Putamen (tissue), 1 donor: ENCODE measurements at places on chromosomes 7 and 10.

DNA sequence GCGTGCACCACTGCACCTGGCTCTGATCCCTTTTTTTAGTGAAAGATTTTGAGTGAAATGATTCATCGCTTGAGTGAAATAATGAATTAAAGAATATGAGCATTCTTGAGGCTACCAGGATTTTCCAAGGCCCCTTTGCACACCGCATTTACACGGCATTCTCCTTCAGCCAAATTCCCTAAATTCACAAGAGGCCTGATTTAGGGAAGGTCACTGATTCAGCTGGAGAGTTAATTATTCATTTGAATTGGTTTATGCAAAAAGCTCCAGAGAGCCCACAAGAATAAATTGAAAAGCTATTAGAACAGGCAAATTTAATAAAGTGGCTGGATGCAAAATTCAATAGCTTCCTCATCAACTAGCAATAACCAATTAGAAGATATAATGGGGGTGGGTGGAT, 46.5 kb downstream of the LEP start:
- no peak for DNase-seq

DNA sequence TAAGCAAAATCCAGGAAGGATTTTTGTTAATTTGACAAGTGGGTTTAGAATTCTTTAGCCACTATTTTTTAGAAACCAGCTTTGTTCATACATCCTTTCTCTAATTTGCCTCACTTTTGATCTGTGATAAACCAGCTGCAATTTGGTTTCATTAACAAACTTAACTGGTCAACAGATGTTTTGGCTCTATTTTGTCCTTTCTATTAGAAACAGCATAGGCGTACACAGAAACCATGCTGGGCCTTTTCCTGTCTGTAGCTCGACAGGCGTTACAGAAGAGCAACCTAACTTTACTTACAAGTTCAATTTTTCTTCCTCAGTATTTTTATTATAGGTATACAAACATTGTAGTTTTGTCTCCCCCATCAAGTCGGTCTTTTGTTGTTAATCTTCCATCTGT, 28.2 kb downstream of the KAT6B start:
- DNase-seq = no peak

DNA sequence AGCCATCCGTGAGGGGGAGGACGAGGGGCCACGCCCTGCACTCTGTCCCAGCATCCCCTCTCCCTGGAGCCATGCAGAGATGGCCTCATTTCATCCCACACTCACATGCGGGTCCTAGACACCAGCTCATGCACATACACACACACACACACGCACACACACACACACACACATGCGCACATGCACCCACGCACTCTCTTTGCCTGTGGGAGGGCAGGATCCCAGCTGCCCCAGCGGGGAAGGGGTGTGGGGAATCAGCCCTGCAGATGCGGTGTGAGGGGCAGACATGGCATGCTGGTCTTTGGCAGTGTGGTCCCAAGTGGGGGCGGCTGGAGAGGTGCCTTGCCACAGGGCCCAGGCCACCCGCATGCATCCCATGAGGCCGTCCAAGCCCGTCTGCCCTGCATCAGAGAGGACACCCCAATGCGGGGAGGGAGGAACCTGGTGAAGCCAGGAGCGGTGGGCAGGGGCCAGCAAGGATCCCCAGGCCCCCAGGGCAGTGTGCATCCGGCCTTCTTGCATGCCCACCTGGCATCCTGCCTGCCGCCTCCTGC, 68.1 kb downstream of the LHPP start:
- DNase-seq = no peak

- no peak for DNase-seq
These were observed 86.3 kb downstream of the RNF216 start for GRCh38 chr7:5694912-5695726.

DNA sequence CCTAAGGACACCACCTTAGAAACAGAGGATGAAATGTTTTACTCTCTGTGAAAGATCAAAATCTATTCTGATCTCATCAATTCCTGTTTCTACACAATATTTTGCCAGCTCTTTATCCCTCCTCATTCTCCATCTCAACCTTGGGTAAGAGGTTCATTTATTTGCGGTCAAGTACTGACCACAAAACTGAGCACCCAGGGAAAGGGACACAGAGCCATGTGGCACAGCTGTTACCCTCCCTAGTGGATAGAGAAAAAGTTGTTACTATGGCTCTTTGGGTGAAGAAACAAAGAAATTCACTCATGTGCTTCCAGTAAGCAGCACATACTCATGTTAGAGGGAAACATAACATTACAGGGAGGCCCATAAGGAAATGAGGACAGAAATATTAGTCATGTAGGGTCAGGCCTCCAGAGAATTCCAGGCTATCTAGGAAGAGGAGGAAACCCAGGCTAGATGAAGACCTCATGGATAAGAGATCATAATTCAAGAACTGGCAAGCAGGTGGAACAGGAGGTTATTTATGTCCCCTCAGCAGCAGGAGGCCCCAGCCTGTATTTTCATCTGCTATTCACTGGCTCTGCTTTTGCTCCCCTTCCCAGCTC, 114.5 kb downstream of the ATE1 start:
- no peak for DNase-seq

DNA sequence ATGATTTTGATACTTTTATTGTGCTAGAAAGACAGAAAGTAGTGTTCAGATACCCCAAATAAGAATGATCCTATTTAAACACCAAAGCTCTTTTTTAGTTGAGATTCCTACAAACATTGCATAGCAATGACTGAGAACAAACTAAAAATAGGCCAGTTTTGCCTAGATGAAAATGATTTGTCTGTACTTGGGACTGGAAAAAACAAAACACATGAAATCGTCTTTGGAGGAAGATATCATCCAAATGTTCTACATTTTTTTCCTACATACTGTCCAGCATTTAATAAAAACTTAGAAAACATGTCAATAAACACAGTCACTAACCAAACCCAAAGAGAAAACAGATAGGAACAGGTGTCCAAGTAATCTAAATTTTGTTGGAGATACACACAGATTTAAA, 111.6 kb upstream of the MEOX2 start:
- DNase-seq = no peak

- DNase-seq = no peak
These were observed 6.3 kb upstream of the KCNMA1 start for GRCh38 chr10:77643795-77644468.

DNA sequence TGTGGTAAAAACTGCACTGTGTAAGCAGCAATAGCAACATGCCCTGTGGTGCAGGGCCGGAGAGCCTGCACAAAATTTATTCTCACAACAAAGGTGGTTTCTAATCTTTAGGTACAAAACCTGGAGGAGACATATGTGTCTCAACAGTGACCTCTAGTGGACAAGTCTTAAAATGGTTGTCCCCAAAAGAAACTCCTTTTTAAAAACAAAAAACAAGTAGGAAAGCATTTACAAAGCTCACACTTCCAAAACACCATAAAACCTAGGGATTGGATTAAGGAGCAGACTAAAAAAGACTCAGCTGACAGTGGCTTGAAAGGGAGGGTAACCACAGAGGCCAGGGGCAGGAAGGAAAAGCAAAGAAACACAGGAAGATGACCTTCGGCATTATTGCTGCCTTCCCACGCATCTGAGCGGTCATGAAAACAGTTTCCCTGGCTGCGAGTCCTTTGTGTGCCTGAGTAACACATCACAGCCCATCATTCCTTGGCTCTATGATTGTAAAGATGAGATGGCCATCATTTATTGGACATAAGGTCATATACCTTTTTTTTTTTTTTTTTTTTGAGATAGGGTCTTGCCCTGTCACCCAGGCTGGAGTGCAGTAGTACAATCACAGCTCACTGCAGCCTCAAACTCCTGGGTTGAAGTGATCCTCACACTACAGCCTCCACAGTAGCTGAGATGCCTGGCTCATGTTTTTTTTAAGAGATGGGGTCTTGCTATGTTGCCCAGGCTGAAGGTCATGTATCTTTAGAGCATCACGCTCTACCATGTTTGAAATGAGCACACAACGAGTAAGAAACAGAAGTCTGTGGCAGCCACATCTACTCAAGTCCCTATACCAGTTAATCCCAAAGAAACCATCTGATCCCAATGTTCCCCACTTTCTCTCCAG, 39.5 kb downstream of the RSU1 start:
- DNase-seq = peak; percentile 15

GRCh38 chr10:28411648-28412047, 108.8 kb upstream of the MPP7 start:
- DNase-seq = no peak

GRCh38 chr7:80902716-80903308, 16.0 kb downstream of the SEMA3C start:
- no peak for DNase-seq

DNA sequence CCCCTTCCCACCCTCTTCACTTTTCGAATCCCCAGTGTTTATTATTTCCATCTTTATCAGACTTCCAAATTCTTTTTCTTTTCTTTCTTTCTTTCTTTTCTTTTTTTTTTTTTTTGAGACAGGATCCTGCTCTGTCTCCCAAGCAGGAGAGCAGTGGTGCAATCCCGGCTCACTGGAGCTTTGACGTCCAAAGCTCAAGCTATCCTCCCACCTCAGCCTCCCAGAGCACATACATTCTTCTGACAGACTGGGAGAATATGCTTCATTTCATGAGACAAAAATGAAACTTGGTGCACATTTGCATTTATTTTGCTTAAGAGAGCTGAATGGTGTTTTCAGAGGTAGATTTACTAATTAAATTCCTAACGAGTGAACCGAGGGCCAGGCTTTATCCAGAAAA, 80.1 kb upstream of the FZD8 start:
- no peak for DNase-seq

GRCh38 chr10:110919971-110920881, 822 bp downstream of the SHOC2 start:
- DNase-seq = peak; percentile 34

GRCh38 chr10:8876171-8876570, 821.7 kb downstream of the GATA3 start:
- no peak for DNase-seq

DNA sequence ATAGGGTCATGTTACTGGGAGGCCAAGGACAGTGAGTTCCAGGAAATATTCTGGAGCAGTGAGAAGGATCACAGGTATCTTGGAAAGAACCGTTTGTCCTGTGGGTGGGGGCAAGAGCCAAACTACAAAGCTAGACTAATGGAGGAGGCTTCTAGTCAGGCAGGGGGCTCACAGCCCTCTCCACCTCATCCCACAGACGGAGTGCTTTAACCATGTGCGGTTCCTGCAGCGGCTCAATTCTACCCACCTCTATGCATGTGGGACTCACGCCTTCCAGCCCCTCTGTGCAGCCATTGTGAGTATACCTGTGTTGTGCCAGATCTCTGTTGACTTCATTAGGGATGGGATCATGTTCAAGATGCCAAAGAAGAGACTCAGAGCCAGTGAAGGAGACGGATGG, 8.1 kb downstream of the SEMA4G start:
- DNase-seq = no peak

DNA sequence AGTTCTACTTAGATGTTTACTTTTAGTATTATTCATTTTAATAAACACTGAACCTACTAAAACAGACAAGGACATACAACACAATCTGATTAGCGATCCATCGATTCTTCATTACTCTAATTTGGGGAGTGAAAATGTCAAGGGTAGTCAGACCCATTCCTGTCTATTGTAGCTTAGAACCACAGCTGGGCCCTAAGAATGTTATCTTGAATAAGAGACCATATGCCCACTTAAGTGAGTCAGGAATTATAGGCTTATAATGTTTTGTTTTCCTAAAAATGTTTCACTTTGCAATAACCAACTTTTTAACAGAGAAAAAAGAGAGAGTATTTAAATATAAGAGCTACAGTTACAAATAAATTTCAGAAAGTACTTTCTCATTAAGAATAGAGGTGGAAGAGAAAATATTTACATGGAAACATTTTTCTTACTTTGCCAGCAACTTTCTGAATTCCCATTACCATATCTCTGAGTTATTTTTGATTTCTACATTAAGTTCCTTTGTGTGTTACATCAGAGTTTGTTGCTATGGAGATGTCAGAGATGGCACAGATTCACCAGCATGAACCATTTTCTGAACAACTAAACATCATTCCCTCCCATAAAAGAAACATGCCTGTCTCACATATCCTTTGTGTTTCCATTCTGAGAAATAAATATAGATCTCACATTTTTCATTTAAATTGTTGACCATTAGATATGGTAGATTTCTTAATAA, 75.4 kb upstream of the SLC13A1 start:
- DNase-seq = peak; percentile 40

DNA sequence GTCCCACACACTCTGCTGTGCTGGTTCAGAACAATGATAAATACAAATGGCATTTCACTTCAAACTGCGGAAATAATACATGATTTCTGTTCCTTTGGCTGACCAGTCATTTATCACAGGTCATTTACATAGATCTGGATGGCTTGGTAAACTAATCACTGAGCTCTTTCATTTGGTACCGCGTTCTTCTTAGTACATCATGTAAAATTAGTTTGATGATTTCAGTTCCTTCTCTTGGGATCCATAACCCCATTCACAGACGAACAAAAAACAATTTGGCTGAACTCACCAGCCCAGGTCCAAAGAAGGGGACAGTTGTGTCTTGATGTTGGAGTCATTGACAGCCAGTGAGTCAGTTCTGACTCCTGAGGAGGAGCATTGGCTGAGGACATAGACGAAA, 689.8 kb downstream of the INHBA start:
- no peak for DNase-seq

GRCh38 chr10:75932921-75933320, 501.5 kb downstream of the LRMDA start:
- DNase-seq = no peak

GRCh38 chr10:119342335-119342734, 135.0 kb downstream of the GRK5 start:
- DNase-seq = no peak

DNA sequence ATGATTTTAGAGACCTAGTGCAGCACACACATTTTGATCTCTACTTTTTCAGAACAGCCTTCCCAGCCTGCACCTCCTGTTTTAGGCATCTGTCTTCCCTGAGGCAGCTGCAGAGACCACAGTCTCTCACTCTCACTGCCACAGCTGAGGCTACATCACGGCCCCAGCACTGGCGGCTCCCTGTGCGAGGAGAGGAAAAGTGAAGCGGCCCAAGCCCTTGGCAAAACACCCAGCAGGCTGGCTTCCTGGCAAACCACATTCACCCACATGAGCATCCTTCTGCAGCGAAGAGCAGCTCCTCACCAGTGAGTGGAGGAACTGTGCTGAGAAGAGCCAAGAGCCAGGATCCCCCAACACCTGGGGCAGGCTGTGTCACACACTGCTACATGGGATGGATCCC, 14.0 kb downstream of the HUS1 start:
- no peak for DNase-seq

- DNase-seq = peak; percentile 95
These were observed 13.9 kb upstream of the HSPA12A start for GRCh38 chr10:116756277-116756676.

- DNase-seq = no peak
These were observed 63.0 kb downstream of the RALA start for GRCh38 chr7:39686261-39686924.

GRCh38 chr10:10475812-10476211, 541.9 kb upstream of the CELF2 start:
- DNase-seq = no peak

DNA sequence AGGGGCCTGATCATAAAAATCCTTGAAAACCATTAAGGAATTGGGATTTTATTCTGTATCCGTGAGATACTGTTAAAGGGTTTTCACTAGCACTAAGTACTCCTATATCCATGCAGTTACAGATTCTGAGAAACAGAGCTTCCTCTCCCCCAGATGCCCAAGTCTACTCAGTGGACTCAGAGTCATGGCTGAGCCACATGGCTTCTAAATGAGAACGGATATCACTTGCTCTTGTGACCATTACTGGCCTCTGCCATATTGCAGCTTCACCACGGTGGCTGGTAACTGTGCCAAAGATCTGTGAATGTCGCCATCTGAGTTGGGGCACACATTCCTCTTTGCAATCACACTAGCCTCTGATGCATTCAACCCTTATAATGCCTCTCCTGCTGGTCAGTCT, 42.0 kb upstream of the PALS2 start:
- DNase-seq = no peak
